ENCODE measurements at places on chromosomes 7 and 10. TPM values are rescaled to one million over a fixed set of nuclear protein-coding genes. Genes with fewer than 3 reads are reported as not detected.

CADPS2 gene
- total RNA-seq, result 27.8 TPM

DNA sequence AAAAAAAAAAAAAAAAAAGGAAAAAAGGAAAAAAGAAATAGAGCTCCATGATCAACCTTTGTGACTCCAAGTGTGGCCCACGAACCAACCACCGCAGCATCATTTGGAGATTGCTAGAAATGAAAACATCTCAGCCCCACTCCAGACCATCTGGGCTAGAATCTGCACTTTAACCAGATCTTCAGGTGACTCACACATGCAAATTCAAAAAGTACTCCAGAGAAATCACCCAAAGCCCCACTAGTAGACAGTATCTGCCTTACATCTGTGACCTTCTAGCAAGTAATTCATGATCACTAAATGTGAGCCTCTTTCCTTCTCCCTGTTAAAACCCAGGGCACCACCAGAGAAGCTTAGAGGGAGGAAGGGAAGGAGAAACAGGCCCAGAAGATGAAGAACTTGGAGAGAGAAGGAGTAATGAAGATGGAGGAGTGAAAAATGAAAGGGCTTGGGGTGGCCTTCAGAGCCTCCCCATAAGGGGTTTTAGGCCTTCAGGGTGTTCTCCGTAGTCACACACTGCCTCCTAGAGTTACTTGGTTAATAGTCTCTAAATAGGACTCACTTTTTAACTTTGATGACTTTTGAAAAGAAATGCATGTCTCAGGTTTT, 94.0 kb downstream of the SLC37A3 start:
- no peak for DNase-seq

DNA sequence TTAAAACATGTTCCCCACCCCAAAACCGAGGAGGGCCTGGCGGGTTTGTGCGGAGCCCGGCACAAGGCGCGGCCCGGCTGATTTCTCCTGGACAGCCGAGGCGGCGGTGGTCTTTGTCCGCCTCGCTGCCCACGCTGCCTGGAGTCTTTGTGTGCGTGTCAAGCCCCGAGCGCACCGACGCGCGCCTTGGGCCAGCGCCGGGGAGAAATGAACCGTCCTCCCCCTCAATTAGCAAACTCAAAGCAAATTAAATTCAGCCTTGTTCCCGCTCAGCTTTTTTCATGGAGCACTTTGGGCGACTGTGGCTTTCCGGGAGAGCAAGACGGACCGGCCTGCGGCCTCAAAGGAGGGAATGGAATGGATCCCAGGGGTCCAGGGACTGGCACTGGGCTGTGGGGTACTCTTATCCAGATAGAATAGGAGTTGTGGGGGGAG, 4.1 kb downstream of the EMX2 start:
- no peak for DNase-seq

- DNase-seq, result no peak
Observed at GRCh38 chr7:105173586-105173985, 159.6 kb downstream of the KMT2E start.

DNA sequence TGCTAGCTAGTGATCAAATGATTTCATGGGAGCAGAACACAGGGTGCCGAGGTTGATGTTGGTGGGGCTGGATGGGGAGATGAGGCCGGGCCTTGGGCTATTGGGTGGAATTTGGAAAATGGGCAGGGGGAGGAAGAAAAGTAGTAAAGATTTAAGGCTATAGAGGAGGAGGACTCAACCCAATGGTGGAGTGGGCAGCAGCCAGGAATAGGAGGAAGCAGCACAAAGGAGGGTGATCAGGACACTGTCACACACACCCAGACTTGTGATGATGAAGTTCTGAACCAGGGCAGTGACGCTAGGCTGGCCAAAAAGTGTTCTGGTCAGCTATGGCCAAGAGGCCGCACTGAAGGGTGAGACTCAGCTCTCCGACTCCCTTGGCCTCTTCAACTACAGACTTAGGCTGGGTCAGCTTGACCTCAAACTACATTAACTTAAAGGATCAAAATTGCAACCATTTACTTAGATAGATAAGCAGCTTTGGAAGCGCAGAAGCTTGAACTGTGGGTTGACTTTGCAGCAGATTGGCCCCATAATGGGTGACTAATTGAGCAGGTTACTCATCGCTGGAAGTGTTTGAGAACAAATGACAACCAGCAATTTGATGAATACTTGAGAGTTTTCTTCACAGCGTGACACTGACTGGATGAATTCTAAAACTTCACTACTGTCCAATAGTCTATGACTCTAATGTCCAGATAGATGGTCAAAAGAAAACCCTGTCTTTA, 29.4 kb upstream of the GPR26 start:
- no peak for DNase-seq

- DNase-seq, result no peak
Observed at GRCh38 chr7:22597844-22598243, 97.9 kb upstream of the STEAP1B start.

DNA sequence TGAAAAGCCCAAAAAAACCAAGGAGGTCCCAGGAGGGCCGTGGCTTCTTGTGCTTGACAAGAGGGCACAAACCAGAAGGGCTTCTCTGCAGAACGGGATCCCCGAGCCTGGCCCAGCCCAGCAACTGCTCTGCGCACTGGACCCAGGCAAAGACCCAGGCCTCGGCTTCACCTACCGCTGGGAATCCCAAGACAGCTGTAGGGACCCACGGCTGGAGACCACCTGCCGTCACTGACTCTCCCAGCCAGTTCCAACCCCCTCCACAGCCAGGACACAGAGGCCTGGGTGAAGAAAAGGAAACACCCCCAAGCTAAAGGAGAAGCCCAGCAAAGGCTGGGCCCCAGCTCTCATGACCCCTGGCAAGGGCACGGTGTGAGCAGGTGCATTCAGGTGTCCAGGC, 24.3 kb downstream of the PDGFA start:
- no peak for DNase-seq

DNA sequence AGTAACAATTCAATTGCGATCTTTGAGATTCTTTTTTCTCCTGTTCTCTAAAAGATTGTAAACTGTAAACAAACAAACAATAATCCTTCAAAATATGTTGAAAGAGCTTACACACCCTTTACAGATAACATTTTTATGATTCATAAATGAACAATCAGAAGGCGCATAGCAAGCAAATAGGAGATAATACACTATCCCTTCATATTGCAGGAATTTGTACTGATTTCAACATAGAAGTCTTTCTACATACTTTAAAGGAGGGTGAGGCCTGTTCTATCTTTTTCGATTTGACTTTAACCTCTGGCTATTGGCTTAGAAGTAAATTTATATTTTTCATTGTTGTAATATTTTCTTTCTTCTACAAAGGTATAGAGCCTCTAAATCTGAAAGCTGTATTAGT, 57.2 kb downstream of the TFEC start:
- no peak for DNase-seq

BAZ1B gene
- total RNA-seq, result 56.5 TPM

HECW1 gene
- 0.15 TPM for total RNA-seq

- no peak for DNase-seq
Observed at GRCh38 chr7:96052860-96053470, 268.9 kb downstream of the SLC25A13 start.

Data from endothelial cell (in vitro differentiated cells).